Activated CD4-positive, alpha-beta T cell treated with anti-CD3 and anti-CD28 coated beads, Interleukin-2, Interleukin-4, amounts not matched to agents 100 ng/mL and 50 ng/mL, durations not matched to agents 16 hours and 8 hours (primary cell): ENCODE measurements at places on chromosomes 4 and X.

GRCh38 chrX:15882704-15883539 lies 28.3 kb upstream of the AP1S2 start:
- DNase-seq, result peak; percentile 2

DNA sequence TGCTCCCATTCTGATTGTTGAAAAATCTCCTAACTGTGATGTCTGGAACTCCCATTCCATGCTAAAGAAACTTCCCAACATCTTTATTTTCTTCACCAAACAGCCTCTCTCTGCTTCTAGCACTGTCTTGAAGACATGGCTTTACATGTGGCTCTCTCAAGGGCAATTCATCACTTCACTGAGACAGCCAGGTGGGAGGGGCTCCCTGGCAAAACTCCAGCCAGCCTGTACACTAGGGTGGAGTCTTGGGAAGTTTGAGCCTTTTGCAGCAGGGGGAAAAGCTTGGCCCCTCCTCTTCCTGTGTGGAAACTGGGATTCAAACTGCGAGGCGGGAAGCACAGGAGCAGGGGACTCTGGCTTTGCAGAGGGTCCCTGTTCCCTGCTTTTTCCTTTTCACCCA lies 130.5 kb upstream of the TTC29 start:
- DNase-seq, result no peak

GRCh38 chr4:174674305-174674840 lies 152.1 kb upstream of the HPGD start:
- DNase-seq, result no peak

DNA sequence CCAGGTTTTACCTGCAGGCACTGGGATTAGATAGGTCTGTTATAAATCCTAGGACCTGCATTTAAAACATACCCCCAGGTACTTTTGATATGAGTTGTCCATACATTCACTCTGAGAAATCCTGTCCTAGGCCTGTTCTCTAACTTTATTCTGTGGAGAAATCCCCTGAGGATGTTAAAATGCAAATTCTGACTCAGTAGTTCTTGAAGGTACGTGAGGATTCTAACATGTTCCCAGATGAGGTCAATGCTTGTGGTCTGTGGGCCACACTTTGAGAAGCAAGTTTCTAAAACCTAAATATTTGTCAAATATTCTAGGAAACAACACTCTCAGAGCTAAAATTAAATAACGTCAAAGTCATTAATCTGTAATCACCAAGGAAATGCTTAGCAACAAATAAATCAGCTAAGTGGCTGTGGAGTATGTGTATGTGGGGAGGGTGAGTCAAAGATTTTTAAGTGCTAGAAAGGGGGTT lies 101.3 kb upstream of the MAGEB16 start:
- DNase-seq, result peak; percentile 36

DNA sequence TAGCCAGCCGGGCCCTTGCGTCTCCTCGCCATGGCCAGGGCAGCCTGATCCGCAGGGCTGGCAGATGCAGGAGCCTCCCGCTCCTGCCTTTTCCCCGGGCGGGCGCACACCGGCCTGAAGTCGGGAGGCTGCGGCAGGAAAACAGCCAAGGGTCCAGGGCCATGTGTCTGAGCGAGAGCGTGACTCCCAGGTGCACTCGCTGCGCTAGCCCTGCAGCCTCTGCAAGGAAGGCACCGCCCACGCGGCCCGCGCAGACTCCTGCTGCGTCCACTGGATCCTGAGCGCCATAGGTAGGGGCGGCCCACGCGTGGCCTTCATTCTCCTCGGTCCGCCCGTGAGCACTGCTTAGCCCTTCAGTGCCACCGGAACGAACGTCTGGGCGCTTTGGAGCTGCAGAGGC lies 379.9 kb downstream of the TRAM1L1 start:
- no peak for DNase-seq

- DNase-seq, result no peak
Observed at GRCh38 chr4:142169216-142169615, 532.8 kb downstream of the IL15 start.

DNA sequence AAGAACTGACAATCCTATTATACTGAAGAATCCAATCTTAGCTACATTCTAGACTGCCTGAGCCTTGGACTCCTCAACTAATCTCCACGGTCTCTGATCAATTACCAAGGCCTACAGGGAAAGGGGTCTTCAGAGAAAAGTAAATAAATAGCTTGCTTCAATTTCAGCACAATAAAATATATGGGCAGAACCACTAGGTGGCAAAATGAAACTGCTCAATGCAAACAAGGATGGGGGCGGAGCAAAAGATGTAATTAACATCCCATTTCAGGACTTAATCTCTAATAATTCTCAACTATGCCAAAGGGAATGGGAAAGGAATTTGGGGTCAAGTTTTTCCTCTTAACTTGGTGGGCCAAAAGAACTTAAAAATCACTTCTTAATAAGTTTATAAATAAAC lies 78.4 kb upstream of the MAP3K15 start:
- DNase-seq, result peak; percentile 29

- DNase-seq, result no peak
Observed at GRCh38 chr4:126611900-126612299, 1020.9 kb upstream of the INTU start.

GRCh38 chr4:152870606-152871005 lies 65.5 kb upstream of the FHDC1 start:
- no peak for DNase-seq

- no peak for DNase-seq
Observed at GRCh38 chr4:9859810-9860209, 78.4 kb downstream of the DRD5 start.

GRCh38 chr4:174377613-174378012 lies 93.9 kb downstream of the CEP44 start:
- DNase-seq, result no peak

GRCh38 chr4:39565878-39566600 lies 38.8 kb upstream of the UGDH start:
- no peak for DNase-seq

- peak; percentile 91 for DNase-seq
Observed at GRCh38 chrX:124217304-124218251, 114.9 kb upstream of the TEX13D start.

GRCh38 chrX:26559855-26560254 lies 343.9 kb downstream of the MAGEB5 start:
- no peak for DNase-seq

GRCh38 chr4:87680271-87680670 lies 30.2 kb downstream of the DMP1 start:
- no peak for DNase-seq

DNA sequence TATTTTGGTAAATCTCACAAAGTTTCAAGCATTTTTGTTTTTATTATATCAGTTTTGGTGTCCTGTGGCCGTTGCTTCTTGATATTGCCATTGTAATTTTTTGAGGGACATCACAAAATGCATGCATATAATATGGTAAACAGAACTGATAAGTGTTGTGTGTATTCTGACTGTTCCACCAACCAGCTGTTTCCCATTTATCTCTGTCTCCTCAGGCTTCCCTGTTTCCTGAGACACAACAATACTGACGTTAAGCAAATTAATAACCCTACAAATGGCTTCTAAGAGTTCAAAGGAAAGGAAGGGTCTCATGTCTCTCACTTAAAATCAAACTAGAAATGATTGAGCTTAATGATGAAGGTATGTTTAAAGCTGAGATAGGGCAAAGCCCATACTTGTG lies 40.0 kb downstream of the UGT2B10 start:
- DNase-seq, result no peak

DNA sequence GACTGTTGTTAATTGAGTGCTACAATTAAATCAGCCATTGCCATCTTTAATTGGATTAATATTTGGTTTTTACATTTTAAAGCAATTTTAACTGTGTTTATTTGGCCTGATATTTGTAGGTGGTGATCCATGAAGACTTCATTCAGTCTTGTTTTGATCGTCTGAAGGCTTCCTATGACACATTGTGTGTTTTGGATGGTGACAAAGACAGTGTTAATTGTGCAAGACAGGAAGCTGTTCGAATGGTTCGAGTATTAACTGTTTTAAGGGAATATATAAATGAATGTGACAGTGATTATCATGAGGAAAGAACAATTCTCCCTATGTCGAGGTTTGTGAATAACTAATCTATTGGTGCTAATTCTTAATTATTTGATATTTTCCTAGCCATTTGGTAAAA lies 82.6 kb downstream of the USP9X start:
- no peak for DNase-seq

DNA sequence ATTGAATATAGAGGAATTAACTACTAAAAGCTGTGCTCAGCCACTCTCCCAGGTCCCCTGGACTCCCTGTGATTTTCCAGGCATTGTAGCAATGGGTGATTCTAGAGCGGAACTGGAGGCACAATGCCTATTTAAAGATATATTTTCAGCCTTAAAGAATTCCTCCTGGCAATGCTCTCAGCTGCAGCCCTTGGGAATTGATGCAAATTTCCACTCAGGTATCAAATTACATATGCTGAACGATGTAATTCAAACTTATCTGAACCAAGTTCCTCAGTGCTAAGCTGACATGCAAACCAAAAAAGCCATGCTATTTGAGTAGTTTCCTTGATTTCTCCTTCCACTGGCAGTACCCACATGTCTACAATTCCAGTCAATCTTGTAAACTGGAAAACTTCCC lies 86.3 kb upstream of the GABRA3 start:
- no peak for DNase-seq

- DNase-seq, result no peak
Observed at GRCh38 chr4:54055494-54055893, 8.9 kb downstream of the CHIC2 start.

GRCh38 chr4:4838051-4838935 lies 21.2 kb upstream of the MSX1 start:
- DNase-seq, result no peak

DNA sequence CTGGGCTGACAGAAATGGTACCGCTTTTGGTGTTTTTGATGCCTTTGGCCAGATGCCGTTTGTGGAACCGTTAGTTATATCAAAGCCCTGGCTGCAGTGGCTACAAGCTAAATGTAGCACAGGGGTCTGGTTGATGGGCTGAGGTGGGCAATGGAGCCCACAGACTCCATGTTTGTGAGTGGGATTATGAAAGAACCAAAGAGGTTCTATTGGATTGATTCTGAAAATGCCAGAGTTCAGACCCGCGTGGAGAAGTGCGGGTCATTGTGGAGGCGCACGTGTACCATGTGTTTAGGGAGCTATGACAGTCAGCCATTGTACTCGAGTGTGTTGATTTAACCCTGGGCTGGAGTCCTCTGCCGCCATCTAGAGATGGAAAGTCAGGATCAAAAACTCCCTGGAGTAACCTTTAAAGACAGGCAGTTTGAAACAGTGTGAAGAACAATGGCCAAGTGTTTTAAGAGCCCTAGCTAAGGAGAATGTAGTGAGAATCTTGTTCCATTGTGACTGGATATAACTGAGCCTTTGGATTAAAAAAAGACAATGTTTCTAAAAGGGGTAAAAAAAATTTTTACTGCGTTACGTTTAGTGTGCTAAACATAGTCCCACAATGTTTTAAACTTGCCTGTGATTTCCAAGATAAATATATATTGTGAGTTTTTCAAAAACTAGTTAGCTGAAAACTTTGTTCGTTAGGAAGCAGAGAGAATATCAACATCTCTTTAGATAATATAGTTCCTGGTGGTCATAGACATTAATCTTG lies 12.7 kb downstream of the ART3 start:
- peak; percentile 35 for DNase-seq

- no peak for DNase-seq
Observed at GRCh38 chr4:176492646-176493302, 173.0 kb downstream of the SPCS3 start.

- peak; percentile 23 for DNase-seq
Observed at GRCh38 chrX:1529756-1530155, 7.2 kb downstream of the P2RY8 start.

GRCh38 chrX:42535233-42535632 lies 242.7 kb downstream of the PPP1R2C start:
- no peak for DNase-seq

DNA sequence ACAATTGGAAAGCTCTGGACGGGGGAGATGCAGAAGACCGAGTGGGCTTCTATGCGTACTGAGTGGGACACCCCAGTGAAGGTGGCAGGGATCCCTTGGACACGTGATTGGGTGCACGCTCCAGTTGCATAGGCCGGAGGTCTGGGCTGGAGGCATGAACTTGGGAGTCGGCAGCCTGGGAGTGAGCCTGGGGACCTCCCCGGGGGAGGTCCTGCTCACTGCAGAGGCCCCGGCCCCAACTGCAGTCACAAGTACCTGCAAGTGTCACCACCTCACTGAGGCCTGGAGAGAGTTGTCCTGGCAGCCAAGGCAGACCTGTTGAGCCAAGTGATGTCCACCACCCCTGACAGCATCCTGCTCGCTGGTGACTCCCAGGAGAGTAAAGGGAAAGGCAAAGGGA lies 49.3 kb upstream of the HMX1 start:
- no peak for DNase-seq

DNA sequence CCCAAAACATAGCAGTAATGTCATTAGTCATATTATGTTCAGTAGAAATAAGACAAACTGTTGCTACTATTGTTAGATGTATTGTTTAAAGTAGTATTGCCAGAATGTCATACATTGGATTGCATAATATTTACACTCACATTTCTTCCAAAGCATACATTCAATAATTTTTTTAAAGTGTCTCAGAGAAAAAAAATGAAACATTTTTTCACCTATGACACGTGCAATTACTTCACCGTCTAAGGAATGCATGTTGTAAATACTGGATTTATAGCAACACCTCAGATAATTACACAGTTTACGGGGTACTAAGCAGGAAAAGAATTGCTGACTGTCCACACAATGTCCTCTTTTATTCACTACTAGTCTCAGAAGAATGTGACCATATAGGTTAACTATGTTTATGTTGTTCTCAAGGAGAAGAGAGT lies 162.1 kb downstream of the PCDH18 start:
- DNase-seq, result no peak

- no peak for DNase-seq
Observed at GRCh38 chr4:5276475-5277075, 225.3 kb downstream of the STK32B start.

DNA sequence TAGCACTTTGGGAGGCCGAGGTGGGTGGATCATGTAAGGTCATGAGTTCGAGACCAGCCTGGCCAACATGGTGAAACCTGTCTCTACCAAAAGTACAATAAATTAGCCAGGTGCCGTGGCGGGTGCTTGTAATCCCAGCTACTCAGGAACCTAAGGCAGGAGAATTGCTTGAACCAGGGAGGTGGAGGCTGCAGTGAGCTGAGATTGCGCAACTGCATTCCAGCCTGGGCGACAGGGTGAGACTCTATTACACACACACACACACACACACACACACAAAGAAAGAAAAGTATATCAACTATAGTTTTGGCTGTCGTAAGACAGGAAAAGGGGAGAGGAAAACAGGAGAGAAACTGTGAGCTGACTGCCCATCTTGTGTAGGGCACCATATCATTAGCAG lies 171.7 kb downstream of the ADAMTS3 start:
- DNase-seq, result no peak

- no peak for DNase-seq
Observed at GRCh38 chr4:116453127-116453526, 632.2 kb downstream of the TRAM1L1 start.

- no peak for DNase-seq
Observed at GRCh38 chr4:25879991-25880651, 17.3 kb upstream of the SEL1L3 start.
